ENCODE measurements at places on chromosomes 1 and 21.

DNA sequence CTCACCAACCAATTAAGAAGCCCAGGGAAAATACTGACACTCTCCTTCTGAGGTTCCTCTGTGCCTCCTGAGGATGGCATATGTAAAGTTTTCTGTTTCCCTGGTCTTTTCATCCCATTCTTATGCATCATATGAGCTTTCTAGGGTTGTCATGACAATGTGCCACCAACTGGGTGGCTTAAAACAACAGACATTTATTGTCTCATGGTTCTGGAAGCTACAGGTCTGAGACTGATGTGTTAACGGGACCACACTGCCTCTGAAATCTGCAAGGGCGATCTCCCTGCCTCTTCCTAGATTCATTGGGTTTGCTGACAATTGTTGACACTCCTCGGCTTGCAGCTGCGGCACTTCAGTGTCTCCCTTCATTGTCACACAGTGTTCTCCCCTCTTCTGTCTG, 308.4 kb downstream of the RGS7 start:
- DNase-seq = no peak

DNA sequence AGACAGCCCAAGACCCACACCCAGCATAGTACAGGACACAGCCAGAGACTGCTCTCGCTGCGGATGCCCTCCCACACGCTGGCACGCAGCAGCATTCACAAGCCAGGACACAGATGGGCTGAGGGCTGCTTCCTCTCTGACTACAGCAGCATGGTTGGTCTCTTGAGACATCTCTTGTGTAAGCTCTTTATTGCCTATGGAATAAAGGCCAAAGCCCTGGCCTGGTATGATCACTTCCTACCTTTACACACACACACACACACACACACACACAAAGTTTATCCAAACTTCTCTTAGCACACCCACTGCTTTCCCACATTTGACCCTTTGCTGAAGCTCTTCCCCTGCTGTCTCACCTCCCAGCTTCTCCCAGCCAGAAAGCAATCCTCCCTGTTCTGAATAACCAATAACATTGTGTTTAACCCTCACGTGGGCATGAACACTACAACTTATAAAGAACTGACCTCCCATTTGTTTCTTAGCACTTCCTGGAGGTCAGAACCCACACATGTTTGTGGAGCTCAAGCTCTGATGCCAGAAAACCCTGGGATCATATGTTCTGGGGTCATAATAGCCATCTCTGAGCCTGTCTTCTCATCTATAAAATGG, 1.2 kb upstream of the LUZP1 start:
- no peak for DNase-seq

DNA sequence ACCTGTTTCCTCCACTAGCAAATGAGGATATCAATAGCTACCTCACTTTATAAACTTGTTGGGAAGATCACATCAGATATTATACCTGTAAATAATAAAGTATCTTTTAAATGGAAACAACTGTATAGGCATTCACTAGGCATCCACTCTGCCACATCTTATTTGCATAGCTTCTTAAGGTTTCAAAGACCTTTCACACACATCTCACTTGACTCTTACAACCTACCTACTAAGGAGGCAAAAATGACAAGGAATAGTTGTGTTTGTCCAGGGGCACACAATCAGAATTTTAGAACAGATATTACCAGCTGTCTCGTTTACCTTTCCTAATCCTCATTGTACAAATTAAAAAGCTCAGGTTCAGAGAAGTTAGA, 51.5 kb downstream of the VANGL2 start:
- DNase-seq = no peak

- DNase-seq = no peak
Measured at GRCh38 chr1:197691816-197692215, 83.5 kb downstream of the DENND1B start.

DNA sequence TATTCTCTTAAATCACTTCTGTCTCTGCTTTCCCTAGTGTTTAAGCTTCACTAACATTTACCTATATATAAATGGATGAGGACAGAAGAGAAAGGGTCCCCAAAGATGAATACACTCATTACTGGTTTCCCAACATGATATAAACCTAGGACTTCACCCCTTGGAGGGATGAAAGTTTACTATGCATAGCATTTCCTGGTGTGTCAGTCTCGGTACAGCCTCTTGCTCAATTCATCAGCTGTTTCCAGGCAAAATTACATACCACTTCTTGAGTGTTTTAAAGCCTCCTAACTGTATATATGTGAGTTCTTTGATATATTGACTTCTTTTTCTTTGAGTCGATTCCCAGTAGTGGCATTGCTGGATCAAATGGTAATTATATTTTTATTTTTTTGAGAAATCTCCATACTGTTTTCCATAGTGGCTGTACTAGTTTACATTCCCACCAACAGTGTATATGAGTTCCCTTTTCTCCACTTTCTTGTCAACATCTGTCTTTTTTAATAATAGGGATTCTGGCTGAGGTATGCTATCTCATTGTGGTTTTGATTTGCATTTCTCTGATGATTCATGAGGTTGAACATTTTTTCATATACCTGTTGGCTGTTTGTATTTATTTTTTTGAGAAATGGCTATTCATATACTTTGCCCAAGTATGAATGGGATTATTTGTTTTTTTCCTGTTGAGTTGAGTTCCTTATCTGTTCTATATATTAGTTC, 259.3 kb upstream of the CACYBP start:
- no peak for DNase-seq

GRCh38 chr1:28258628-28259251, 578 bp upstream of the SESN2 start:
- DNase-seq = no peak

DNA sequence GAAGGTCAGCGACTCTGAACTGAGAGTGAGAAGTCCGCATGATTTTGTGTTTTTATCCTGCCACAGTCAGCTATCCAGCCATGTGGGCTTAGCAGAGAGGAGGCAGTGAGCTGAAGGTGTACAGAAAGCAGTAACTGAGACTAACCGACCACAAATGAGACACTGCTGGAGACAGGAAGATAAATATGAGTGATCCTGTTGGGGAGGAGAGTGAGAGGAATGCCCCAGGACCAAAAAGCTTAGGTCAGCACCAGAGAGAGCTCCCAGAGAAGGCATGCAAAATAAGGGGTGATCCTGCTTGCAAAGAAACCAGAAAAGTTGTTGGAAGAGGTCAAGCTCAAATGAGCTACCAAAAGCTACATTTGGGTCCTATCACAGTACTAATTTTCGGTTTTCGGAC, 63.7 kb downstream of the HLCS start:
- DNase-seq = no peak

DNA sequence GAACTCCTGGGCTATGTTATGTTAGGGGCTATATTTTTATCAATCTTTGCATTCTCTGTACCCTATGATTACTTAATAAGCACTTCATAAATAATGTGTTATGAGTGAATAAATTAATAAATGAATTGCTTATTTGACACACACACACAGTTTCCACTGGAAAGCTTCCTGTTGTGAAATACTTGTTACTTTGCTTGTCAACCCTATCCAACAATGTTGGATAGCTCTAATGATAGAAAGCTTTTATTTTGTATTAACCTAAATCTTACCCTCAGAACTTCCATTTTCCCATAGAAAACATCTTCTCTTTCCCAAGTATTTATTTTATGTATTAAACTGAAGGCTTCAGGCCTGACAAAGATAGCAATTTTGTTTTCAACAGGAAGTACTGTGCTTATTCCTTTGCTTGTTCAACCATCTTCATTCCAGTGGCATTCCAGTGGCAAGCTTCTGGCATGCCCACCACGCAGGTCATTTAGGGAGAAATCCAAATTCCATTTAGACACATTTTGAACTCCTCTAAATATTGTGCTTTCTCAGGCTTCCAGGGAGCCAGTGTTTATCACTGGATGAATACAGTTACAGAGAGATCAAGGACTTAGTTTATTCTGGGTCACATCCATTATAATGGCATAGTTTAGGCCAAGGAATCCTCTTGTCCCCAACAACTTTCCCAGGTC, 134.4 kb downstream of the TGFB2 start:
- no peak for DNase-seq

DNA sequence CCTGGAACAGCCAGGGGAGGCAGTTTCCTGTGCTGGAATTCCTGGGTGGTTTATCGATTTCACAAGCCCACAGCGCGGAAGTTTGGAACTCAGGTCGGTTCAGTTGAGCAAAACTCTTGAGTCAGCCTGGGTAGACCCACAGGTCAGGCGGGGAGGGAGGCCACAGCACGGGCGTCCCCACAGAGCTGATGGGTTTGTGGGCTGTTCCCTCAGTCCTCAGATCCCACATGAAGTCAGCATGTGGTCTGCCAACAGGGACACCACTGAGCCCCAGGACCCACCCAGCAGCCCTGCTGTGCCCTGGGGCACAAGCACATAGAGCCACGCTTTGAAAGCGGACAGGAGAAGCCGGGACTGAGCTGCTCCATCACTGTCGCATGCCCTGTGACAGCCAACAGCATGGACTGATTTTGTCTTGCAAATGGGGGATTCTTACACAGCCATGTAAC, 17.4 kb downstream of the BMP8A start:
- DNase-seq = no peak

DNA sequence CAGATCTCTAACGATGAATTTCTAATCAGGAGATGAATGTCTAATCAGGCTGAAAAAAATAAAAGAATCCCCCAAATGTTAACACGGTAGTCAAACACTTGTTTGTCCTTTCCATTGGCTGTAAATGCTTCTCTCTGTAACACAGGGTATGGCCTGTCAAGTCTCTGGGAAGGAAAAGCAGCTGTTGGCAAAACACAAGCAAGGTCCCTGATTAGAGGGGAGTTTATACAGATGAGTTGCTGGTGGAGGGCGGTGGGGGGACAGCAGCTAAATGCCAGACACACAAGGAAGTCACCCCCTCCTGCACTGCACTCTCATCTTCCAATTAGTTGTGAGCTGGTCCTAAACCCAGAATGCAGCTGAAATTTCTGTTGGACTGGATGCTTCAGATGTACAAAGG, 51.0 kb downstream of the PGBD5 start:
- no peak for DNase-seq

DNA sequence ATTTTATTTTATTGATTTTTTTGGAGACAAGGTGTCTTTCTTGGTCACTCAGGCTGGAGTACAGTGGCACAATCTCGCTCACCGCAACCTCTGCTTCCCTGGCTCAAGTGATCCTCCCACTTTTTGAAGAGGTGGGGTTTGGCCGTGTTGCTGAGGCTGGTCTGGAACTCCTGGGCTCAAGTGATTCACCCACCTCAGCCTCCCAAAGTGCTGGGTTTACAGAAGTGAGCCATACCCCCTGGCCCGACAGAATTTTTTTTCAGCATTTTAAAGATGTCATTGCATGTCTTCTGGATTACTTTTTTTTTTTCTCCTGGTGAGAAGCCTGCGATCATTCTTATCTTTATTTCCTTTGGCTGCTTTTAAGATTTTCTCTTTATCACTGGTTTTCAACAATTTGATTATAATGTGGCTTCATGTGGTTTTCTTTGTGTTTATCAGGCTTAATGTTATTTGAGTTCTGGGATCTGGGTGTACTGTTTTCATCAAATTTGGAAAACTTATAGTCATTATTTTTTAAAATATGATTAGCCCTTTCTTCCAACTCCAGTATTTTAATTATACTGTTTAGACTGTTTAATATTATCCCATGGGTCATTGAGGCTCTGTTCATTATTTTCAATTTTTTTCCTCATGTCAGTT, 23.1 kb upstream of the PTBP2 start:
- no peak for DNase-seq

DNA sequence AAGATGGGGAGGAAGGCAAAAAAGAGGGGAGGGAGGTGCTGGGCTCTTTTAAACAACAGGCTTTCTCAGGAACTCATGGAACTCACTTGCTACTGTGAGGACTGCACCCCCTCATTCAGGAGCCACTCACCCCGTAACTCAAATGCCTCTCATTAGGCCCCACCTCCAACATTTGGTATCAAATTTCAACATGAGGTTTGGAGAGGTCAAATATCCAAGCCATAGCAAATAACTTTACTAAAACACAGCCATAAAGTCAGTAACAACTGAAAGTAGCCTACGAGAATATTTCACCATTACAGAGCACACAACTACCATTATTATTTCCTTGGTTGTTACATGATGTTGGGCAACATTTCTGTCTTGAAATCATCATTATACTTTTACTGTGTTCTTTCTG, 13.1 kb upstream of the DMRTB1 start:
- DNase-seq = no peak

All from stimulated activated CD8-positive, alpha-beta memory T cell treated with anti-CD3 and anti-CD28 coated beads, Interleukin-2, amount 100 ng/mL, for 1 hour (primary cell).